Testis (tissue), 5 donors: ENCODE measurements at places on chromosomes 5 and 9.
A peak's percentile ranks its signal among the peaks of the same experiment; 100 is the strongest.

DNA sequence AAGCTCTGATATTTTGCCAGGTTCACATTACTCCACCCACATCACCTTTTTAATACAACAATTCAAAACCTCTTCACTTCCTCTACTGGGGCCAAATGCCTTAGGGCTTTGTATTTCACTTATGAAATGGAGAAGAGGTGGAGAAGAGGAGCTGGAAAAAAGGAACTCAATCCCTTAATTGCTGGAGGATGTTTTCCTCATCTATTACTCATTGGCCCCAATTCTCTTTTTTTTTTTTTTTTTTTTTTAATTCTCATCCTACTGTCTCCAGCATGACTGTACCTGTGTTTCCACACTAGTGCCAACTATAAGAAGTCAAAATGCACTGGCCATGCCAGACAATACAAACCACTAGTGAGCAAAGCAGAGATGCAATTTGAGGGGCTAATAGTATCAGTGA lies 20.9 kb downstream of the FAM13B start:
- no peak overlapping the region for H3K27ac ChIP-seq
- H3K4me3 ChIP-seq: no peak overlapping the region
- H3K36me3 ChIP-seq: no peaks in the 10 kb centered on the region
- no peaks in the 10 kb centered on the region for H3K27me3 ChIP-seq
- no peaks in the 10 kb centered on the region for H3K4me1 ChIP-seq

- H3K27me3 ChIP-seq: no peaks in the 10 kb centered on the region
- peaks cover 43% of the 10 kb centered on the region for H3K4me1 ChIP-seq
- no peak overlapping the region for H3K4me3 ChIP-seq
- no peaks in the 10 kb centered on the region for H3K36me3 ChIP-seq
- peak; percentile 52 for DNase-seq
Measured at GRCh38 chr5:147403651-147404640, 105.9 kb downstream of the DPYSL3 start.

DNA sequence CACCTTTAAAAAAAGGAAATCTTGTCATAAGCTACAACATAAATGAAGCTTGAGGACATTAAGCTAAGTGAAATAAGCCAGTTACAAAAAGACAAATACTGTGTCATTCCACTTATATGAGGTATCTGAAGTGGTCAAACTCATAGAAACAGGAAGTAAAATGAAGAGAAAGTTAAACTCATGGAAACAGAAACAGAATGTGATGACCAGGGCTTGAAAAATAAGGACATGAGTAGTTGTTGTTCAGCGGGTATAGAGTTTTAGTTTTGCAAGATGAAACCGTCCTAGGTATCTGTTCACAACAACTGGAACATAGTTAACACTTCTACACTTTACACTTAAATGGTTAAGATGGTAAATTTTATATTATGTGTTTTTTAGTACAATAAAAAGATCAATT lies 47.8 kb upstream of the SLC1A3 start:
- no peaks in the 10 kb centered on the region for H3K4me1 ChIP-seq
- H3K27me3 ChIP-seq: no peaks in the 10 kb centered on the region
- DNase-seq: no peak
- H3K27ac ChIP-seq: no peak overlapping the region

- H3K27ac ChIP-seq: no peak overlapping the region
- H3K4me3 ChIP-seq: no peak overlapping the region
- H3K4me1 ChIP-seq: peaks cover 5% of the 10 kb centered on the region
- no peaks in the 10 kb centered on the region for H3K27me3 ChIP-seq
- H3K36me3 ChIP-seq: no peaks in the 10 kb centered on the region
- no peak for DNase-seq
Measured at GRCh38 chr5:102749416-102750030, 5.6 kb upstream of the PAM start.

DNA sequence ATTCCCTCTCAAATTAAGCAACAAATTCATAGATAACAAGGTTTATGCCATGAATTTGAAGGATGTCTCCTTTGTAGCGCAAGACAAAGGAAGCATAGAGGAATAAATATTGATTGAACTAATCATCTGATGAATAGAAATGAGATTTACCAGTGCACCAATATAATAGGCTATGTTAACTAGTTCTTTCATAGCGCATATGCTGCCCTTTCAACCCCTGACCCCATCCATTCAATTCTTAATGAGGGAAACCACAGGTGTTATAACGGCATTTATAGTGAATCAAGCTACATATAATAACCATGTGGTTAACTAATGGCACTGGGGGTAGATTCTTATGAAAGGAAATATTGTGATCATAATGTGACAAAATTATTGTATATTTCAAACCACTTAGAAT lies 6.5 kb downstream of the RORB start:
- H3K27ac ChIP-seq: no peak overlapping the region
- H3K36me3 ChIP-seq: no peaks in the 10 kb centered on the region
- H3K4me1 ChIP-seq: peaks cover 9% of the 10 kb centered on the region
- DNase-seq: no peak
- no peaks in the 10 kb centered on the region for H3K27me3 ChIP-seq

DNA sequence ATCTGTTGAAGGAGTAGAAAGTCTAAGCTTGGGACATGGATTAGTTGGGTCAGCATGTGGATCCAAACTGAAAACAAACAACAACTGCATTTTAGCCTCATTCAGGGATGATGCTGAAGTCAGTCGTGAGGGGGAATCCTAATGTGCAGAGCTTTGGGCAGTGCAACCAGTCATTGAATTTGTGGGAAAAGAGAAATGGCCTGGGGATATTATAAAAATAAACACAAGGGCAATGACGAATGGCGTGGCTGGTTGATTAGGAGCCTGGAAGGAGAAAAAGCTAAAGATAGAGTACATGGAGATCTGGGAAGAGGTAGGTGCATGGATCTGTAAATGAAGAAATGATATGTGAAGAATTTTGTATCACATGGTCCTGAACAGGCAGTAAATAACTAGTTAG lies 477.6 kb downstream of the TLE1 start:
- no peaks in the 10 kb centered on the region for H3K27me3 ChIP-seq
- no peak overlapping the region for H3K4me3 ChIP-seq
- no peaks in the 10 kb centered on the region for H3K4me1 ChIP-seq
- no peak for DNase-seq

DNA sequence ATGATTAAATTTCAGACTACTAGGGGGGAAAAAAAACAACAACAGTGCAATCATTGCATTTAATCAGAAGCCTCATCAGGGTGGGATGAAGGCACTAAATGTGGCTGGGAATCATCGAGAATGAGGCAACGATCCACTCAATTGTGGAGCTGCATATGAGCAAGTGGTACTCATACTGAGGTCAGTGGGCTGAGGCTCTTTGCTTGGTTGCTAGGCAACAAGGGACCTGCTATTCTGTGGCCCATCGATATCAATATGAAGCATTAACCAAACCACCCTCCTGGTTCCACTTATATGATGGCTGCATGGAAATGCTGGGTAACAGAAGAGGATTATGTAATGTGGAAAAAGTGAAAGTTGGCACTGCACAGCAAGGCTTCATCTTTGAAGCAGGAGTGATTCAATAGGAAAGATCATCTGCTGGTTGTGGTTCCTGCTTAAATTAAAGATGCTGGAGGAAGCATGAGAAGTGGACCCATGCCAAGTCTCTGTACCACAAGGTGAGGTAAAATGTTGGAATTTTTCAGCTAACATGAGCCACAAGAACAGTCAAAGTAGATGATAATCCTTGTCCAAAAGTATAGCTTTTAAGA lies 159.8 kb upstream of the HMHB1 start:
- H3K4me3 ChIP-seq: no peak overlapping the region
- DNase-seq: no peak
- no peaks in the 10 kb centered on the region for H3K4me1 ChIP-seq
- H3K27ac ChIP-seq: no peak overlapping the region

DNA sequence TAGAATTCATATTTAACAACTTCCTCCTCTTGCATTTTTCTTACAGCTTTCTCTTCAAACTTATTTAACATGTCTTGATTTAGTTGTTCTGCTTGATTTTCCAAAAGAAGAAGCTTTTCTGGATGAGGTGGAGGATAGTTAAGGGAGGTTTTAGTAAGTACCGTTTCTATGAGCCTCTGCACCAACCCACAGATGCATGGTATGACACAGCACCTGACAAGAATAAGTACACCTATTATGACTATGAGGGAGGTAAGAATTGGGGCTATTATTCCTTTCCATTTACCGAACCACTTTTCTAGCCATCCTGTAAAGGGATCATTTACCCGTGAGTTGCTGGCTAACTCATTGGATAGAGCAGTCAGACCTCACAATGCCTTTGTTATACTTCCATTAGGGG lies 2.5 kb upstream of the HMGCS1 start:
- no peak overlapping the region for H3K27ac ChIP-seq
- H3K27me3 ChIP-seq: no peaks in the 10 kb centered on the region
- no peaks in the 10 kb centered on the region for H3K4me1 ChIP-seq
- DNase-seq: no peak
- H3K36me3 ChIP-seq: no peaks in the 10 kb centered on the region

DNA sequence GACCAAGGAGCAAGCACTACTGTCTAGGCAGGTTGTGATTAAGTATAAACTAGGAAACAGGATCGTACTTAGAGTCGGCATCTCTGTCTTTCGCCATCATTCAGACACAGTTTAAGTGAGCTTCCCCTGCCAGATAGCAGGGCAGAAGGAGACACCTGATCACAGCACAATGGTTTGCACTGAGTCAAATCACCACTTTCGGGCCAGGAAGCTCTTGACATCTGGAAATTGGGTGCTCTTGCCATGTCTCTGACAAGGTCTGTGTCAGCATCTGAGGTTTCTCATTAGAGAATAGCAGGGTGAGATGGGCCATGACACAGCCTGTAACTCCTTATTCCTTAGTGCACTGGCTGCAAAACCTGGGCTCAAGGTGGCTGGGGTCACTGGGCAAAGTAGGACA lies 8.3 kb downstream of the ADRB2 start:
- DNase-seq: no peak
- H3K4me3 ChIP-seq: no peak overlapping the region
- H3K27ac ChIP-seq: no peak overlapping the region
- H3K4me1 ChIP-seq: no peaks in the 10 kb centered on the region

GRCh38 chr9:1096155-1096964 lies 46.2 kb downstream of the DMRT2 start:
- H3K27me3 ChIP-seq: no peaks in the 10 kb centered on the region
- H3K4me1 ChIP-seq: no peaks in the 10 kb centered on the region
- no peak overlapping the region for H3K4me3 ChIP-seq
- no peaks in the 10 kb centered on the region for H3K36me3 ChIP-seq
- no peak for DNase-seq

- no peaks in the 10 kb centered on the region for H3K36me3 ChIP-seq
- H3K27ac ChIP-seq: no peak overlapping the region
- H3K4me3 ChIP-seq: no peak overlapping the region
- no peak for DNase-seq
Measured at GRCh38 chr5:60023255-60023654, 129.7 kb upstream of the PDE4D start.

DNA sequence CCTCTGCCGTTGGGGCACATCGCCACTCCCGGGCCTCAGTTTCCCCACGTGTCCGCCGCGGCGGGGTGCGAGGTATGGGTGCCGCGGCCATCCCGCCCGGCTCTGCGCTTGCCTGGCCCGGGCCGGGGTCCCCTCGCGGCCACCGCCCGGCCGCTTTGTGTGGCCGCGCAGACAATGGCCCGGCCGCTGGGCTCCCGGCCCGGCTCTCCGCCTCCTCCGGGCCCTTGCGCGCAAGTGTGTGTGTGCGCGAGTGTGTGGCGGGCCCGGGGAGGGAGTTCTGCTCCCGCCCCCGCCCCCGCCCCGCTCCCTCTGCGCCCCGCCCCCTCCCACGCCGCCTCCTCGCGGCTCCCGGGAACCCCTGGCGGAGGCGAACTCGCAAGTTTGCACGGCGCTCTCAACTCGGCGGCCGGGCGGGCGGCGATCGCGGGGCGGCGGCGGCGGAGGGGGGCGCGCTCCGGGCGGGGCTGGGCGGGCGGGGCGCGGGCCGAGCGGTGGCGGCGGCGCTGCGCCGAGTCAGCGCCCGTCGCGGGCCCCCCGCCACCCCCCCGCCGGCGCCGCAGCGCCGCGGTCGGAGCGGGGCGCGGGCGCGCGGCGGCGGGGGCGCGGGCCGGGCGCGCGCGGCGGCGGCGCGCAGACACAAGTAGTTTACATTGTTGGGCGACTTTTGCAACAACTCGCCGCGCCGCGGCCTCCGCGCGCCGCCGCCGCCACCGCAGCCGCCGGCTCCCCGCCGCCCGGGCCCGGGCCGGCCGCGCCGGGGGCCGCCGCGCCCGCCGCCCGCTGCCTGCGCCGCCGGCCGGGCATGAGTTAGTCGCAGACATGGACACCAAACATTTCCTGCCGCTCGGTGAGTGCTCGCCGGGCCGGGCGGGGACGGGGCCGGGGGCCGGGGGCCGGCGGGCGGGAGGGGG lies at the start of gene RXRA:
TSS of gene RXRA (plus strand) at position 643 of the 911 bp plus-strand sequence. CDS start at position 820, 177 bp downstream.
- H3K27ac ChIP-seq: peak within 1 kb of the TSS; percentile 88
- H3K4me1 ChIP-seq: peaks cover 46% of the 10 kb centered on the region
- H3K36me3 ChIP-seq: no peaks in the 10 kb centered on the region
- H3K4me3 ChIP-seq: peak within 1 kb of the TSS; percentile 77
- no peaks in the 10 kb centered on the region for H3K27me3 ChIP-seq

GRCh38 chr9:70602321-70603019 lies 188.0 kb upstream of the KLF9 start:
- H3K27ac ChIP-seq: peak overlapping the region; percentile 88
- H3K36me3 ChIP-seq: no peaks in the 10 kb centered on the region
- H3K27me3 ChIP-seq: no peaks in the 10 kb centered on the region
- no peak overlapping the region for H3K4me3 ChIP-seq
- H3K4me1 ChIP-seq: peaks cover 22% of the 10 kb centered on the region

- no peaks in the 10 kb centered on the region for H3K27me3 ChIP-seq
- H3K4me3 ChIP-seq: no peak overlapping the region
- DNase-seq: no peak
- H3K4me1 ChIP-seq: no peaks in the 10 kb centered on the region
- no peaks in the 10 kb centered on the region for H3K36me3 ChIP-seq
Measured at GRCh38 chr5:72066705-72067107, 40.6 kb upstream of the MAP1B start.

DNA sequence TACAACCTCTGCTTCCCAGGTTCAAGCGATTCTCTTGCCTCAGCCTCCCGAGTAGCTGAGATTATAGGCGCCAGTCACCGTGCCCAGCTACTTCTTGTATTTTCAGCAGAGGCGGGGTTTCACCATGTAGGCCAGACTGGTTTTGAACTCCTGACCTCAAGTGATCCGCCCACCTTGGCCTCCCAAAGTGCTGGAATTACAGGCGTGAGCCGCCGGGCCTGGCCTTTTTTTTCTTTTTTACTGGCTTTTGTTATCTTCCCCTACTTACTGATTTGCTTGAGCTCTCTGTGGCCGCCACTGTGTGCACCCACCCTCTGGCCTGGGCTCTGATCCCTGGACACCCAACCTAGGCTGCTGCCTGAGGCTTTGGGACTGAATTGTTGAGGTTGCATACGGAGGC lies 60.3 kb downstream of the ANKRD33B start:
- DNase-seq: no peak
- no peaks in the 10 kb centered on the region for H3K36me3 ChIP-seq
- H3K27ac ChIP-seq: no peak overlapping the region
- H3K4me3 ChIP-seq: no peak overlapping the region

GRCh38 chr9:84371737-84372136 lies 31.2 kb upstream of the SLC28A3 start:
- H3K4me3 ChIP-seq: no peak overlapping the region
- no peaks in the 10 kb centered on the region for H3K27me3 ChIP-seq
- H3K27ac ChIP-seq: no peak overlapping the region
